Caco-2 (cell line): ENCODE measurements at places on chromosomes 4 and X. TPM values are rescaled to one million over a fixed set of nuclear protein-coding genes. Genes with fewer than 3 reads are reported as not detected.

Gene PNMA3
- total RNA-seq = not detected in 2 replicates

Gene RGN
- 32.9 and 36.2 TPM in 2 replicates for total RNA-seq

Gene CENPVL2
- not detected in 2 replicates for total RNA-seq

Gene AIMP1
- total RNA-seq = 130 and 143 TPM in 2 replicates

GRCh38 chr4:16110661-16111290 lies 27.0 kb upstream of the PROM1 start:
- no peaks in the 10 kb centered on the region for H3K36me3 ChIP-seq
- H3K27ac ChIP-seq = no peak overlapping the region
- no peak overlapping the region for H3K4me3 ChIP-seq
- DNase-seq = no peak
- H3K4me1 ChIP-seq = peaks cover 12% of the 10 kb centered on the region

- no peak overlapping the region for H3K27ac ChIP-seq
- no peaks in the 10 kb centered on the region for H3K4me1 ChIP-seq
- no peak overlapping the region for H3K4me3 ChIP-seq
- H3K36me3 ChIP-seq = no peaks in the 10 kb centered on the region; the same call in 1 of the 2 replicates
- no peak for DNase-seq
Measured at GRCh38 chr4:139419388-139419914, 34.5 kb upstream of the RAB33B start.

GRCh38 chr4:75001871-75002270 lies 69.0 kb downstream of the PARM1 start:
- H3K4me1 ChIP-seq = no peaks in the 10 kb centered on the region
- H3K4me3 ChIP-seq = no peak overlapping the region
- H3K36me3 ChIP-seq = no peaks in the 10 kb centered on the region

DNA sequence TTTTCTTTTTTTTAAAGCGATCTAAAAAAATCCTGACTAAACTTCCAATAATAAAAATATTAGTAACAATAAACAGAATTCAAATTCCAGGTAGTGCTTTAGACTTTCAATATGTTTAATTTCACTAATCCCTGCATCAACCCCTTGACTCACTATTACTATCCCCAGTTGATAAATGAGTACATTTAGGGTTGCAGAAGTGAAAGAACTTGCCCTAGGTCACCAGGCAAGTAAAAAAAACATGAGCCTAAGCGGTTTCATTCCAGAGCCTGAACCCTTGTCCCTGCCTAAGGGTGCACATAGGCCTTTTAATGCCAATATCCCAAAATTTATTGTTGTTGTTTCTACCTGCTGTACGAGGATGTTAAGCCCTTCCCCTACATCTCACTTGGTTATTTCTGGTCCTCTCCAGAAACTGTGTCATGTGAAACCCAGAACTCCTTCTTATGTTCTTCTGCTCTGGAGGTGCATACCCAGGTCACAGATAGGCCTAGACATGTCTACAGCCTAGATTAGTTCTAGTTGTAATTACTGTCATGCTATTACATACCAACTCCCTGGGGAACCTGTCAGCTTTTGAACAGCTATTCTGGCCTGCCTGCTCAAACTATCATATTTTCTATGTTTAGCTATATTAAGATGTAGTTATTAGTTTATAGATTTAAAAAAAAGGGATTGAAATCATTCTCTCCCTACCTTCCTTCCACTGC lies 244.5 kb upstream of the PITX2 start:
- H3K27ac ChIP-seq = no peak overlapping the region
- no peak overlapping the region for H3K4me3 ChIP-seq
- H3K4me1 ChIP-seq = no peaks in the 10 kb centered on the region
- H3K27me3 ChIP-seq = no peaks in the 10 kb centered on the region

DNA sequence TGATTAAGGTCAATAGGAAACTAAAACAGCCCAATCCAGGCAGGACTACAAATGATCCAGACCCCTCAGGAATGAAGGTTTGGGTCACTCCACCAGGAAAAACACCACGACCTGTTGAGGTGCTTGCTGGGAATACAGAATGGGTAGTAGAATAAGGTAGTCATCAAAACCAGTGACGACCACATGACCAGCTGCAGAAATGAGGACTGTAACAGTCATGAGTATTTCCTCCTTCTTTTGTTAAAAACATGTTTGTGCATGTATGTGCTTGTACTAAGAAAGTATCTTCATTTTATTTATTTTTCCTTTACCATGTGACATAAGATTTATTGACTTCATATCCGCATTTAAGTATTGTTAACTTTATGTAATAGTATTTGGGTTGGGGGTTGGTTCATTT lies 603.5 kb upstream of the NR3C2 start:
- no peak overlapping the region for H3K4me3 ChIP-seq
- H3K36me3 ChIP-seq = no peaks in the 10 kb centered on the region
- no peak for DNase-seq
- no peaks in the 10 kb centered on the region for H3K4me1 ChIP-seq
- H3K27ac ChIP-seq = no peak overlapping the region

- no peak for DNase-seq
- H3K4me3 ChIP-seq = no peak overlapping the region
- H3K36me3 ChIP-seq = no peaks in the 10 kb centered on the region; the same call in 1 of the 2 replicates
- peaks cover 5% of the 10 kb centered on the region; the same call in 1 of the 2 replicates for H3K4me1 ChIP-seq
Measured at GRCh38 chr4:73979407-73979957, 2.3 kb downstream of the PF4 start.

GRCh38 chr4:159220353-159220752 lies 117.5 kb downstream of the RAPGEF2 start:
- H3K27me3 ChIP-seq = no peaks in the 10 kb centered on the region
- H3K4me1 ChIP-seq = peaks cover 17% of the 10 kb centered on the region; the same call in 1 of the 2 replicates
- H3K36me3 ChIP-seq = no peaks in the 10 kb centered on the region
- no peak for DNase-seq
- no peak overlapping the region for H3K27ac ChIP-seq

DNA sequence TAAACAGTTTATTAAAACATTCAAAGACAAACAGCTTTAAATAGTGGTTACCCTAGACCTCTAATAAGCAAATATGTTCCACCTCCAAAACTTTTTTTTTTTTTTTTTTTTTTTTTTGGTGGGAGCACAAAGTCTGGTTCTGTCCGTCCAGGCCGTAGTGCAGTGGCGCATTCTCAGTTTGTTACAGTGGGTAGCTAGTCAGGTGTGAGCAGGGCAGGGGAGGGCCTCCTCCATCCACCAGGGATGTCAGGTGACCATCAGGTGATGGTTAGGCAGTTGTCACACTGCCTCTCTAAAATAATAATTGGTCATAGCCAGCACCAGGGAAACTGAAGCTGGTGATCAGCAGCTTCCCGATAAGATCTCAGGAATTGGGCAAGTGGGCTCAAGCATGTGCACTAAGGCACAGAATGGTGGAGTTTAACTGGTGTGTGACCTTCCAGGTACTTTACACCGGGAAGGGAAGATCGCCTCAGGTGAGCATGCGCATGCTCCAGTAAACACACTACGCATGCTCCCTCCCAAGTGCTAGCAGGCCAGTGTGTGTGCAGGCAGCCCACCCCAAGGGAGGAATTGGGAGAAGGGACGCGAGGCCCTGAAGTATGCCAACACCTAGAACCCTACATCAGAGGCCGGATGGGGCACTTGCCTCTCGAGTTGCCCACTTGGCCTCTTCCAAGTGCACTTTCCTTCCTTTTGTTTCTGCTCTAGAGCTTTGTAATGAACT lies 27.2 kb downstream of the TNIP2 start:
- no peak for DNase-seq
- no peaks in the 10 kb centered on the region for H3K27me3 ChIP-seq
- H3K4me1 ChIP-seq = no peaks in the 10 kb centered on the region
- H3K4me3 ChIP-seq = no peak overlapping the region
- H3K27ac ChIP-seq = no peak overlapping the region
- no peaks in the 10 kb centered on the region for H3K36me3 ChIP-seq

DNA sequence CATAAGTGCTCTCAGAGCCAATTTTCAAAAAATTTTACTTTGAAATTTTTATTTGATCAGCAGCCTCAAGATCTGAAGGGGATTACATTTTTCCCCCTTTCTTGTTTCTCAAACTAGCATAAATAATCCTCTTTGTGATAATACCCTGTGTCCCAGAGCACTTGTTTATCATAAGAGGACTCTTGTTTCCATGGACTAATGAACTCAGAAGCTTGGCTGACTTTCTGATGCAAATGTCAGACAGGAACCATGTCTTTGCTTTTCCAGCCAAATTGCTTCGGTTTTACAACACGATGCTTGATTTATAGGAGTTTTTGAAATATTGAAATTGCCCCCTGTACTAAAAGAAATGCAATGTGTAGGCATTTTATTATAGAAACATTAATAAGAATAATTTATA lies 859.3 kb upstream of the LCORL start:
- H3K27me3 ChIP-seq = no peaks in the 10 kb centered on the region
- DNase-seq = no peak
- H3K27ac ChIP-seq = no peak overlapping the region
- H3K4me3 ChIP-seq = no peak overlapping the region
- H3K4me1 ChIP-seq = peaks cover 19% of the 10 kb centered on the region
